ENCODE measurements at places on chromosomes 5 and 9. TPM values are rescaled to one million over a fixed set of nuclear protein-coding genes. Genes with fewer than 3 reads are reported as not detected.

DNA sequence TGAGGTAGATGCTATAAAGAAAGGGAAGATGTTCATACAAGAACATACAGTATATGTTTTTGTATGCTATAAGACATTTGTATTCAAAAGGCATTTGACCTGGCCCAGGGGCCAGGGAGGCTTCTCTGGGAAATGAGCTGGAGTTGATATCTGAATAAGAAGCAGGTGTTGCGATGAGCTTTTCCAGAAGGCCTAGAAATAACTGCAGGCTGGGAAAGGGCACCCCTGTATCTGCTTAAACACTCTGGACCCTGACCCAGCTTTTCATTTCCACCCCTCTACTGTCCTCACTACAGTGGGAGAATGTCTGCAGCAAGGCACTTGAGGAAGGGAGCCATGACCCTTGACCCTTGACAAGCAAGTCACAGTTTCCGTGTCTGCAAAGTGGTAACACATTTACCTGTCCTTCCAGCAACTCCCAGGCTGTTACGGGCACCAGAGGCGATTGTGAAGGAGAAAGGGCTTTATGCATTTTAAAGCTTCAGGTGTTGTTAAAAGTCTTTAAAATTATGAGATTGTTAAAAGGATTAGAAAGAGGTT, 88.2 kb upstream of the PANK3 start:
- H3K4me3 ChIP-seq: no peak overlapping the region
- no peaks in the 10 kb centered on the region for H3K36me3 ChIP-seq
- H3K4me1 ChIP-seq: no peaks in the 10 kb centered on the region
- peaks cover 6% of the 10 kb centered on the region for H3K27me3 ChIP-seq

The MCTP1 gene
- 2.8 TPM for total RNA-seq

The FOXD4 gene
- total RNA-seq: not detected

DNA sequence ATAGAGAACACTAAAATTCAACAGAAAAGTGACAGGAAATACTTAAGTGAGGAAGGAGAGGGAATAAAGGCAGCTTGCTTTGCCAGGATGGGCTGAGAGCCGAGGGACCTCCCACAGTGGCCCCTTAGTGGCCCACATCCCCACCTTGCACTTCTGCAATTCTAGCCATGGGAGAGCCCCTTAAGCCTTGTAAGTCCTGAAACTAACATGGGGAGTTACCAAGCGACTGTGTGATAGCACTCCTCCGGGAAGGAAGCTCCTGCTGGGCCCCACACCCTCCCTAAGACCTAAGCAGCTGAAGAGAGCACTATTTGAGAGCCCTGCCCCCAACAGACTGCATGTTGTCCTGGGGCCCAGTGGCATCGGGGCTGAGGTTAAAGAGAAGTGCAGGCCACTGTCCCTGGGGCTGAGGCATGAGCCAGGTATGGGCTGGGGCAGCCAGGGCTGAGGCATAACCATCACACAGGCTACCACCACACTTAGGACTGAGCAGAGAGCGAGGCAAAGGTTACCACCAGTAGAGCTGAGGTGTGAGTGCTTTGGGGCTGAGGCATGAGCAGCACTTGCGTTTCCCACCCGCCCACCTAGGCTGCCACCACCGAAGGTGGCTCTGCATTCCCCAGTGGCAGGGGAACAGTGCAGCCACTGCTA, 301.8 kb upstream of the TRPC7 start:
- no peak overlapping the region for H3K4me3 ChIP-seq
- H3K36me3 ChIP-seq: no peaks in the 10 kb centered on the region
- DNase-seq: peak; percentile 73
- H3K27ac ChIP-seq: no peak overlapping the region
- no peaks in the 10 kb centered on the region for H3K27me3 ChIP-seq
- peaks cover 5% of the 10 kb centered on the region for H3K4me1 ChIP-seq

The SOHLH1 gene
- total RNA-seq: not detected

DNA sequence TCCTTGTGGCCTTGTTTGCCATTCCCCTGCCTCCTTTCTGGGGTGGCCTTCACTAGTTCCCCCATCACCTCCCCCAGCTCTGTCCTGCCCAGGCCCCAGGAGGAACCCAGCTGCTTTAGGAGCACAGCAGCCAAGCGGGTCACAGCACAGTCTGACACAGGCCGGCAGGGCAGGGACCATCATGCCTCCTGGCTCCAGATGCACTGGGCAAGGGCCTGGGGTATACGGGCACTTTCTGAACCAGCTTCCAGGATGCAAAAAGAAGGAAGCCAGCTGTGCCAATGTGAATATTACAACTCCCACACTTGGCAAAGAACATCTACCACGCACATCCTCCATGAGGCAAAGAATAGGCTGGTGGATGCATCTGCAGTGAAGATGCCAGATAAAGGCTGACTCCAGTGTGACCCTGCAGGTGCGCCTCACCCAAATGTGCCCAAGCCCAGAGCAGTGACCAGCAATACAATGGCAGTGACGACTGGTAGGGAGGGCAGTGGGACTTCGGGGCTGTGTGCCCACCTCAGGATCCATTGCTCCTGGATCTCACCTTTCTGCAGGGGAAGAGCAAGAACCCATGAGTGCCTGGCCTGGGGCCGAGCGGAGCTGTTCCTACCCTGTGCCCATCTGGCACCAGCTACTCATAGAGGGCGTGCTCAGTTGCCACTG, 6.3 kb upstream of the IL3 start:
- H3K4me3 ChIP-seq: no peak overlapping the region
- no peak overlapping the region for H3K27ac ChIP-seq
- H3K36me3 ChIP-seq: no peaks in the 10 kb centered on the region

DNA sequence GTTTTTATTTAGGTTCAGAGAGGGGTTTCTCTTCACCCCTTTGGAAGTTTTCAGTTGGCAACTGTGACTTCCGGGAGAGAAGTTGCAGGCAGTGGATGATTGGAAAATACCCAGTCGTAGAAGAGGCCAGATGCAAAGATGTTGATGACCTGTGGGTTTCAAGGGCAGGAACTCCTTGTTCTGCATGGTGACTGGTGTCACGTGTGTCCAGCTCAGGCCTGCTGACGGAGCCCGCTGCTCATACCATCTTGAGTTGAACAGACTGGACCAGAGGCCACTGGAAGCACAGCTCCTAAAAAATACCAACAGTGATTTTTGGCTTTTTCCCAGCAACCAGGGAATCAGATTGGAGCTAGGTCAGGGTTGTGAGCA, 243.9 kb upstream of the KLF4 start:
- no peaks in the 10 kb centered on the region for H3K4me1 ChIP-seq
- peaks cover 50% of the 10 kb centered on the region for H3K27me3 ChIP-seq
- no peak overlapping the region for H3K27ac ChIP-seq
- H3K36me3 ChIP-seq: no peaks in the 10 kb centered on the region
- H3K4me3 ChIP-seq: no peak overlapping the region
- DNase-seq: no peak
